ENCODE measurements at places on chromosomes 12 and 14.
A peak's percentile ranks its signal among the peaks of the same experiment; 100 is the strongest.

DNA sequence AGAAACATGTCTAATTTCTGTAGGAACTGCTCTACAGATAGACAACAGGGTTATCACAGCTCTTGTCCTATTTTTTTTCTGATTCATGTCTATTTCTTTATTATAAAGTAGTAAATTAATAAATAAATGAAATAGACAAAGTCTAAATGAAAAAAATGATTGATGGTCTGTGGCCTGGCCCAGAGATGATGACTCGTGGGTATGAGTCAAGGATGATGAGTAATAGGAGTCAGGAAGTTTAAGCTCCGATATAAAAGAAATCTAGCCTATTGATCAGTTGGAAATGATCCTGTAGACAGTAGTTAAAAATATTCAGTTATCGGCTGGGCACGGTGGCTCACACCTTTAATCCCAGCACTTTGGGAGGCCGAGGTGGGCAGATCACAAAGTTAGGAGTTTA lies 90.6 kb upstream of the RTL1 start:
- DNase-seq = no peak

DNA sequence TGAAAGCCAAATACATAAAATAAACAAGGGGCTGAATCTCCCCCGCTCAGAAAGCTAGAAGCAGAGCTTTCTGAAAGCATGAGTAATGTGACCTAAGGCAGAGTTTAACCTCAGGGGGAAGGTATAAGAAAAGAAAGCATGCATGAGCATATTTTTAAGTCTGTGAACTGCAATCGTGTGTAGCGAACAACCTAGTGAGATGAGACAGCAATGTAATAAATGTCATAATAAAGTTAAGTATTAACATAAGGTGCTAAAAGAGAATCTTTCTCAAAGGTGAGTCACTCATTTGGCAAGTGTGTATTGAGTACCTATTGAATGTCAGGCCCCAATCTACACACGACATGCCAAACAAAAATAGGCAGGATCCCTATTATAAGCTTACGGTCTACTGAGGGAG lies 14.2 kb upstream of the WDR20 start:
- DNase-seq = no peak

GRCh38 chr12:117869551-117869950 lies 99.2 kb downstream of the KSR2 start:
- DNase-seq = no peak

GRCh38 chr12:6295094-6295811 lies 15.2 kb upstream of the PLEKHG6 start:
- peak; percentile 83 for DNase-seq

- DNase-seq = no peak
These were observed 17.5 kb downstream of the CHPT1 start for GRCh38 chr12:101714877-101715444.

GRCh38 chr14:51211149-51211548 lies 28.9 kb upstream of the TMX1 start:
- no peak for DNase-seq

DNA sequence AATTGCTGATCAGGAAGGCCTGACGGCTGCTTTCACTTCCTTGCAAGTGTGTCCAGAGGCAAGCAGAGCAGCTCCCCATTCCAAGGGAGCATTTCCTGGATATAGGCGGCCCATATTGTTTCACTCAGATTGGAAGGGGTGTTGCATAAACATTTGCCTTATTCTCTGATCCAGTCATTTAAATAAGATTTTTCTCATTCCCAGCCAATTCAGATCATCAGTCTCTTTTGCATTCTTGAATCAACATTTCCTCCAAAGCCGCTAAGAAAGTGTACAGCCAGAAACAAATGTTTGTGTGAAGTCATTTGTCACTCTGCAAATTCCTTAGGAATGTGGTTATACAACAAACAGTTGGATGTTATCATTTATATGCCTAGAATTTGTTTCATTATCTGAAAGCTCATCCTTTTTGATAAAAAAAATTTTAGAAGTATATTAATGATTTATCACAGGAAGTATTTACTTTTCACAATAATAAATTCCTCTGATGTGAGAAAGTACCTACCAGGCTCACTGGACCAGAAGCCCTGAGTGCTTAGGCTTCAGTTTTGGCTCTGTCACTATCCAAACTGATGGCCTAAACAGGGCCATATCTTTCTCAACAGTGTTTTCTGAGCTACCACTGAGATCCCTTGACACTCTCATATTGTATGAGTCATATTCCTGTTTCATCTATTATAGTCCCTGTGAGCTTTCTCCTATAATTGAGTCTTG lies 379.6 kb downstream of the CCDC91 start:
- peak; percentile 27 for DNase-seq

- DNase-seq = peak; percentile 65
These were observed 93.8 kb downstream of the PTPRB start for GRCh38 chr12:70543444-70543843.

- no peak for DNase-seq
These were observed 178.6 kb upstream of the PDE3A start for GRCh38 chr12:20189767-20190166.

Data from hepatic stellate cell (primary cell).